ENCODE measurements at places on chromosomes 11 and 22.

GRCh38 chr22:28768701-28769393, 3.6 kb upstream of the CCDC117 start:
- no peak for DNase-seq

DNA sequence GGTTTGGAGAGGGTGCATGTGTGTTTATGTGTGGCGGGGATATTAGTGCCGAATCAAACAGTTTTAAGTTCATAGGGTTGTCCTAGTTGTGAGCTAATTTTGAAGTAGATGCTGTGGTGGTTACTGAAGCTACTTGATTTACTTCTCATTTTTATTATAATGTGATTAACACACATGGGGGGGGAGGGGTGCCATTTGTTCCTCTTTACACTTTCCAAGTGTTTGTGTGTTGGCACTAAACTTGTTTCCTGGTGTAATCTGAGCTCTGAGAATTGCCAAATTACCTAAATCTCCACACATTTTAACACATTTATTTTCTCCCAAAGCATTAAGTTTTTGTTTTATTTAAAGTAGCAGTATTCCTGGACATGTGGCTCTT, 60.1 kb downstream of the ZNRF3 start:
- DNase-seq, result no peak

- no peak for DNase-seq
Observed at GRCh38 chr11:3197878-3198528, 20.6 kb downstream of the MRGPRG start.

DNA sequence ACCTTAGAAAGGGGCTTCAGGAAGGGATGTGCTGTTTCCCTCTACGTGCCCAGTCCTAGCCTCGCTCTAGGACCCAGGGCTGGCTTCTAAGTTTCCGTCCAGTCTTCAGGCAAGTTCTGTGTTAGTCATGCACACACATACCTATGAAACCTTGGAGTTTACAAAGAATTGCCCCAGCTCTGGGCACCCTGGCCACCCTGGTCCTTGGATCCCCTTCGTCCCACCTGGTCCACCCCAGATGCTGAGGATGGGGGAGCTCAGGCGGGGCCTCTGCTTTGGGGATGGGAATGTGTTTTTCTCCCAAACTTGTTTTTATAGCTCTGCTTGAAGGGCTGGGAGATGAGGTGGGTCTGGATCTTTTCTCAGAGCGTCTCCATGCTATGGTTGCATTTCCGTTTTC, 2.2 kb upstream of the TAGLN start:
- DNase-seq, result no peak

DNA sequence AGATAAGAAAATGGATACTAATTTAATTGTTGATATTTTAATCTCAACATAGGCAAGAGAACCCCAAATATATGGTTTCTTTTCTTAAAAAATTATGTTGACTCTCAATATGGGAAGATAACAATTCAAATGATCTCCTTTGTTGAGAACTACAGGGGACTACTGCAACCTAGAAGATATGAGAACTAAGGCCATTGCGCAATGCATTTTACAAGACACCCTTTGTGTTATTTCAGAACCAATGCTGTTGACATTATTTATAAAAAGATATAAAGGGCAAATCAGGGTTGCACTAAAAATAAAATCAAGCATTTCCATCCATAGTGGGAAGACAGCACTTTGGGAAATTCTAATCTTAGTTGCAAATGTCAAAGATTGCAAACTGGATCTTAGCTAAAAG, 322.3 kb downstream of the SOX6 start:
- no peak for DNase-seq

DNA sequence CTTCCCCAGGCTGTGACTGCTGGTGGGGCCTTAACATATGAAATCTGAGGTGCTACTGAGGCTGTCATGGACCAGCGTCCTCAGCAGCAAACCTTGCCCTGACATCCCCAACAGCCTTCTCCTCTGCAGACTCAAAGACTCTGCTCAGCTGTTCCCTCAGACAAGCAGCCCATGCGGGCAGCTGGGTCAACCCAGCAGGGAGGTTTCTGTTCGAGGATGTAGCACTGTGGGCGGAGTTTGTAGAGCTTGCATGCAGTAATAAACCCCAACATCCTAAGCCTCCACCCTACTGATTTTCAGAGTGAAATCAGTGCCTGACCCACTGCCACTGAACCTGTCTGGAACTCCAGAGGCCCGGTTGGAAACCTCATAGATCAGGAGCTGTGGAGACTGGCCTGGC, 88.8 kb upstream of the XKR3 start:
- no peak for DNase-seq

DNA sequence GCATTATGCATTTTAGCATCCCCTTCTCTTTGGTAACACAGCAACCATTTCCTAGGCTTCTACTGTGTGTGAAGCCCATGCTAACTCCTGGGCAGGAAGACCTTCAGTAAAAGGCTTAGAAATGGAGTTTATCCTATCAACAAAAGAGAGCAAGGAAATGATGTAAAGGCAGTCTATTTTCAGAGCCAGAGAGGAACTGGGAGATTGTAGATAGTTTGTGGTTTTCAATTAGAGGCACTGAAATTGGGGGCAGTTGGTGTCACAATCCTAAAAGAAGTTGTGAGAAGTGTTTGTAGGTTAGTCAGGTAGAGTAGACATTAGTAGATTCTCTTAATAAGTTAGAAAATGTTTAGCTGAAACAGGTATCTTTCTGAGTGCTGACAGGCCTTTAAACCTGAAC, 7.1 kb downstream of the ACAD8 start:
- no peak for DNase-seq

DNA sequence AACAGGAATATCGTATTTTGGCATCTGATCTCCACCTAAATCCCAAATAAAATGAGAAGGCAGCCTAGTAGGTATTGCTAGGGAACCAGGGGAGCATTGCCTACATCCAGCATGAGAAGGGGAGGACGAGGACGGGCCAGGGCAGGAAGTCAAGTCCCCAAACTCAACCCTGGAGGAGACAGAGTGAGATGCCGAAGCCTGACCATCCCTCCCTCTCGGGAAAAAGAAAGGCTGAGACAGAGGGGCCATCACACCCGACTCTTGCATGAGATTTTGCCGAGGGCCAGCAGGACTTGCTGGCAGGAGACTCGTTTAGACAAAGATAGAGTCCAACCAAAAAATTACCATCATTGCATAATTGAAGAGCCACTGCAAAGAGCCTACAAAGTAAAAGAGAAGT, 50.2 kb upstream of the SPATA19 start:
- DNase-seq, result no peak

- DNase-seq, result peak; percentile 30
Observed at GRCh38 chr11:129960216-129961214, 42.1 kb downstream of the PRDM10 start.

DNA sequence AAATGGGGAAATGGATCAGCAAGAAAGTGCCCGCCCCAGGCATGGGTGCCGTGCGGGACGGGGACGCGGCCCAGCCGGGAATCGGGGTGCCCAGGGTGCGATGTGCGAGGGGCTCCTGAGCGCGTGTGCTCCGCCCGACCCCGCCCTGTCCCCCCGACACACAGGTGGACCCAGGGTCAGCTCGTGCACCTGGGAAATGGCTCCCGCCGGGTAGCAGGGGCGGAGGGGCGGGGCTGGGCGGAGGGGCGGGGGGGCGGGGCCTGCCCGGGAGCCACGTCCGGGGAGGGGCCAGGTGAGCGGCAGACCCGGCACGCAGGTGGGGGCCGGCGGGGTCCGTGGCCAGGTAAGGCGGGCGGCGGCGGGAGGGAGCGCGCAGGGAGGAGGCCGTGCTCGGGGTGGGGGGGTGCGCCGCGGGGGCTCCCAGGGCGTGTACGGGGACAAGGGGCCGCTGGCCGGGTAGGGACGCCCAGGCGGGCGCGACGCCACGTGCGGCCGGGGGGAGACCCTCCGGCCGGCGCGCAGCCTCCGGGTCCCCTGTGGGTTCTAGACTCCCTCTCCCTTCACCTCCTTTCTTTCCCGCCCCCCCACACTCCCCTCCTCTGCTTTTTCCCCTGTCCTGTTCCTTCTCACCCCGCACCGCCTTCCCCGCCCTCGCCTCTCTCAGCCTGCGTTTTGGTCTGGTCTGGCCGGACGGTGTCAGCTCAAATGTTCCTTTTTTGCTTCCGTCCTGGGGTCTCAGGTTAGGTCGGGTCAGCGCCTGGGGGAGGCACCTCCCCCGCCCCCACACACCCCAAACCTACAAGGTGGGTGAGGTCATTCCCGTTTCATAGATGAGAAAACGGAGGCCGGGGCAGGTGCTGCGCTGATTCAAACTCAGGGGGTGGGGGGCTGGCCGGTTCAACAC, at the start of gene ARHGAP8:
Gene ARHGAP8 (plus strand): TSS at position 291 of the 904 bp plus-strand sequence. CDS start 33,953 bp downstream, outside the sequence.
- no peak for DNase-seq

- peak; percentile 67 for DNase-seq
Observed at GRCh38 chr22:28829358-28830181, 29.2 kb upstream of the XBP1 start.

DNA sequence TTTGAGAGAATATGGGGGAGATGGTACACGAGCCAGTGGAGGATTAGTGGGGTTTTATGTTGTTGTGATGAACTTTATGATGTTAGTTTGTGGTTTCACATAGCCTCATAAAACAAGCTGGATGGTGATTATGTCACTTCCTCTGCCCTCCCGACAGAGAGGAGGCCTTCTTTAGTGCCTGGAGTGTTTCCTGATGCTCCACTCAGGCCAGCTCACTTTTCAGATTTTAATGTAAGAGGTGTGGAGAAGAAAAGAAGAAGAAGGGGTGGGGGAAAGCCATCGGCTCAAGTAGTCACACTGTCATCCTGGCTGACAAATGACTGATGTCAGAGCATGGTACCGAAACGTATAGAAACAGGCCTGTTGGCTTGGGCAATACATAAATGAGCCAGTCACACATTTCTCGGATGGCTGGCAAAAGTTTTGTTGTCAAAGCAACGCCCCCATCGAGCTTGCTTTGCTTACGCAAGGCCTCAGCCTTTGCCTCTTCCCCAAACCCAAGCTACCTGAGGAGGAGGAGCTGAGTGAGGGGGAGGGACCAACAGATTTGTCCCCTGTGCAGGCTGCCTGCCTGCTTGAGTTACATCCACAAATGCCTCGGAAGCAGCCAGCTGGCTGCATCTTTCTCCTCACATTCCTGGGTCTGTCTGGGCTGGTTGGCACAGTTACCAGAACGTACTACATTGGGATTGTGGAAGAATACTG, at the start of gene HEPHL1:
Gene HEPHL1 (plus strand): TSS at position 578 of the 705 bp plus-strand sequence. CDS start 15 bp downstream, at position 593.
- no peak for DNase-seq

DNA sequence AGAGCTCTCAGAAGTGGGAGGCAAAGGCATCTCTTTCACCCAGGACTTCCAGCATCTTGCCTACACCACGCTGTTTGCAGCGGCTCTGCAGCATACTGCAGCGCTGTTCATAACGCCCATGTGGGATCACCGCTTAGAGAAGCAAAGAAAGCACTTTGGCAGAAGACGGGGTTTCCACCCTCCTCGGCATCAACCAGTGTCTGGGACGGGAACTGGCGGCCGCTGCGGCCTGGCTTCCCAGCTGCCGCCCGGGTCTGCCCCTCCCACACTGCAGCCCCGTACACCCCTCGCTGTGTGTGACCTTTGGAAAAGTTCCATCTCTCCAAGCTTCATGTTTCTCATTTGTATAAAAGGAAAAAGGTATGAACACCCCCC, 545 bp upstream of the TIRAP start:
- peak; percentile 33 for DNase-seq

DNA sequence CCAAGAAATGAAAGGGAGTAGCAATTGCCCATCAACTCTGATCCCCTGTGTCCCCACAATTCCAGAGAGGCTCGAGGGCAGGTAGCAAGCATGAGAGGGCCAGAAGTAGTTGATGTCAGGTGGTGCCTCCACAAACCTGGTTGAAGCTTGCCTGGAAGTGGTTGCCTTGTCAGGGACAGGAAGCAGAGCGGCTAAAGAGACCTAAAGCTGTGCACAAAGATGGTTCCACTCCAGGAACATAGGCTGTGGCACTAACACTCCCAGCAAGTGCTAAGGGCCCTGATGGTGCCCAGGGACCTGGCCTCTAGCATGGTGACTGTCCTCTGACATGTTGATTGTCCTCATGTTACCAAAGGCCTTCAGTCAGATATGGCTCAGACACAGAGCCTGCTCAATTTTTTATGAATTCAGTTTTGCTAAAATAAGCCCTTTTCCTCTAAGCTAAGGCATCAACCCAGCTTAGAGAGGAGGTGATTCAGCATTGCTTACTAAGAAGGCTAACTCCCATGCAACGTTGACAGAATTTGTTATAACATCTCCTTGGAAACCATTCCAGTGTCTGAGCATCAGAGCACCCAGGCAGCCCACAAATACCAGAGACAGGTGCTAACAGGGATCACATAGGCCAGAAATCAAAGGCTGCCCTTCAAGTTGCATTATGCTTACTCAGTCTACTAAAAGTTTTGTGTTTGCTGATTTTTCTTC, 196.3 kb upstream of the ARHGAP20 start:
- DNase-seq, result no peak

- no peak for DNase-seq
Observed at GRCh38 chr11:10409207-10409661, 45.8 kb upstream of the AMPD3 start.

GRCh38 chr11:68373815-68374501, 61.6 kb downstream of the LRP5 start:
- no peak for DNase-seq

DNA sequence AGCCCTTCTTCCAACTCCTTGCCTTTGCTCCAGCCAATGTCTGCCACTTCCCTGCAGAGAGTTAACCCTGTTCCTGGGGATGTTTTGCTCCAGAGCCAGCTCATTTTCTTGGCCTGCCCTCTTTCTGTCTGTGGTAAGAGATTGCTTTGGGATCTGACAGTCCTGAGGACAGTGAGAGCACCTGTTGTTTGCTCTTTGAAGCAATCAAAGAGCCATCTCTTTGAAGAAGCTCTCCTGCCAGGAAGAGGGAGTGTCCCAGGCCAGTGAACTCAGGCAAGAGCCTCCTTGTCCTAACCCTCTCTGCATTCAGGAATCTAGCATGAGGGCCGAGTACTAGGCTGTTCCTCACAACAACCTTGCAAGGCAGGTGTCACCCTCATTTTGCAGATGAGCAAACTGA, 42.2 kb downstream of the TRAF6 start:
- no peak for DNase-seq

DNA sequence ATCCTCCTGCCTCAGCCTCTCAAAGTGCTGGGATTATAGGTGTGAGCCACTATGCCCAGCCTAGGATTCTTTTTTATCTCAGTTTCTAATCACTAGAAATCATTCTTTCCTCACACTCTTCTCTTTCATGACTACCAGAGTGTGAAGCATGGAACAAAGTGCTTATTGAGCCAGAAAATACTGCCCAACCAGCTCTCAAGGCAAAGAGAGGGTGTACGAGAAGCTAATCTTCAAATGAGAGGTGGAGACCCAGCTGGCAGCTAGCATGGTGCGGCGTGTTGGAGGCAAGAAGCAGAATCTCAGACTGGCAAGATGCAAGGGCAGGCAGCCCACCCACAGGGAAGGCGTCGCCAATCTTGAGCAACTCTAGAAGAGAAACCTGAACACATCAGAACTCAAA, 41.1 kb upstream of the ME3 start:
- DNase-seq, result no peak

Data from stimulated activated CD4-positive, alpha-beta T cell treated with anti-CD3 and anti-CD28 coated beads, Interleukin-1b, Interleukin-23, amount 100 ng/mL, for 48 hours (primary cell).